ENCODE measurements at places on chromosomes 1 and 21.

- peaks cover 5% of the 10 kb centered on the region for H3K27me3 ChIP-seq
- DNase-seq: no peak
- H3K4me1 ChIP-seq: no peaks in the 10 kb centered on the region
- H3K4me3 ChIP-seq: no peak overlapping the region
Measured at GRCh38 chr1:56808410-56808809, 10.8 kb downstream of the FYB2 start.

GRCh38 chr1:224065455-224065854 lies 48.5 kb upstream of the FBXO28 start:
- no peaks in the 10 kb centered on the region for H3K27me3 ChIP-seq
- DNase-seq: no peak
- no peak overlapping the region for H3K4me3 ChIP-seq
- H3K36me3 ChIP-seq: no peaks in the 10 kb centered on the region
- no peak overlapping the region for H3K27ac ChIP-seq
- H3K4me1 ChIP-seq: no peaks in the 10 kb centered on the region

DNA sequence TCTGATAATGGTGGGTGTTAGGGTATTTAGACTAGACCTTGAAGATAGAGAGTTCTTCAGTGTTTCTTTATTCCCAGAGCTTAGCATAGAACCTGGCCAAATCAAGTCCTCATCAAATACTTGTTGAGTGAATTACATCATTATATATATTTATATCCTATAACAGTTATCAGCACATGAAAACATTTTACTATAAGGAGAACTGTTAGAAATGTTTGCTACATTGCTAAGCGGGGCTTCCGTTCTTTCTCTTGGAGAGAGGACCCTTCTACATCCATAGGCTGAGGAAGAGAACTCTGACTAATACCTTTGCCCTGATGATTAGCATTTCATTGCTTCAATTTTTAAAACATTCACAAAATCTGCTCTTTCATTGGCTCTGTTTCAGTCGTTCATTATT lies 66.5 kb upstream of the NBL1 start:
- no peaks in the 10 kb centered on the region for H3K4me1 ChIP-seq
- H3K27ac ChIP-seq: no peak overlapping the region
- no peaks in the 10 kb centered on the region for H3K27me3 ChIP-seq
- DNase-seq: no peak
- H3K36me3 ChIP-seq: no peaks in the 10 kb centered on the region

DNA sequence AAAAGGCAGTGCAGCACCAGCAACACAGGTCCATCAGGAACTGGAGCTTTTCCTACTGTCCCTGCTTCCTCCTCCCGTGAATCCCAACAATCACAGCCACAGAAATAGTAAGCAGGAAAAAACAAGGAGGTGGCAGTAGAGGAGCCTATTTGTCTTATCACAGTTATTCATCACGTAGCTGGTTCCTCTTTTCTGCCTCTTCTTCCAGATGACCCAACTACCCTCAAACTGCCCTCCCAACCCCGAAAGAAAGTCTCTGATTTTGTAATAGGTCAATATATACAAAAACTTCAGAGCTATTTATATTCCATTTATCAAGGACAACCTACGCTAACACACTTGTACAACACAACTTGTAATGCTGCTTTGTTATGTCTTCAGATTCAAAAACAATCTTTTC lies 21.4 kb downstream of the GNB1 start:
- peaks cover 6% of the 10 kb centered on the region for H3K36me3 ChIP-seq
- no peak for DNase-seq
- no peaks in the 10 kb centered on the region for H3K27me3 ChIP-seq
- H3K4me1 ChIP-seq: peaks cover 47% of the 10 kb centered on the region
- H3K27ac ChIP-seq: peak overlapping the region; percentile 1

DNA sequence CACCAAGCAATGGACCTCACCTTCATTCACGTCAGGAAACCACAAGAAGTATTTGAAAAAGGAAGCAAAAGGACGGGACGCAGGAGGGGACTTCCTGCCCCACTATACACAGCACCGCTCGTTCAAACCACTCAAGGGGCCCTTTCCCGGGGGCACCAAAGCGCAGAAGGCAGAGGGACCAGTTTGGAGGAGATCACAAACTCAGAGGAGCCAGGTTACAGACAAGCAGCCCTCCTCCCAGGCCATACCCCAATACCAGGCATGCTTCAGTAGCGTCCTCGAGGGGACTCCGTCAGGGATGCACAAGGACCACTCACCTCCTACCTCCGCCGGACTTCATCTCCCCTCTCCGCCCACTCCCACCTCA lies 685 bp downstream of the CRTC2 start:
- peaks cover 47% of the 10 kb centered on the region for H3K4me1 ChIP-seq
- no peak for DNase-seq
- H3K4me3 ChIP-seq: peak overlapping the region; percentile 94

- no peak overlapping the region for H3K27ac ChIP-seq
- H3K4me1 ChIP-seq: peaks cover 1% of the 10 kb centered on the region
- H3K27me3 ChIP-seq: no peaks in the 10 kb centered on the region
- no peak overlapping the region for H3K4me3 ChIP-seq
Measured at GRCh38 chr1:206521694-206522402, 14.5 kb downstream of the RASSF5 start.

DNA sequence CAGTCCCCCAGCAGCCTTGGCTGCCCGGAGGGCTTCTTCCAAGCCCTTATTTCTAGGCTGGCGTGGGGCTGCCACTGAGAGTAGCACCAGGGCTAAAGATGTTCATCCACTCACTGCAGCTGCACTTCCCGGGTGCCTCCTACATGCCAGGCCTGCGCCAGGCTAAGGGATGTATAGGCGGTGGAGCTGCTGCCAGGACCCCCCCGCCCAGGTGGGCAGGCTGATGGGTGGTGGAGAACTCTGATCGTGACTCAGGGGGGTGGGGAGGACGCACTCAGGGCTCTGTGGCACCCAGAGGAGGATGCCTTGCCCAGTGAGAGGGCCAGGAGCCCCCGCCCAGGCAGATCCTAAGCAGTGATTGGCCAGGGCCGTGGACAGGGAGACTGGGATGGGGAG lies 34.1 kb downstream of the CFAP74 start:
- no peak for DNase-seq
- H3K4me1 ChIP-seq: no peaks in the 10 kb centered on the region
- no peak overlapping the region for H3K4me3 ChIP-seq
- no peaks in the 10 kb centered on the region for H3K36me3 ChIP-seq
- H3K27ac ChIP-seq: no peak overlapping the region
- H3K27me3 ChIP-seq: no peaks in the 10 kb centered on the region

GRCh38 chr1:91856996-91857395 lies 29.0 kb downstream of the TGFBR3 start:
- no peak overlapping the region for H3K4me3 ChIP-seq
- no peaks in the 10 kb centered on the region for H3K27me3 ChIP-seq
- peaks cover 27% of the 10 kb centered on the region for H3K36me3 ChIP-seq
- H3K4me1 ChIP-seq: peaks cover 14% of the 10 kb centered on the region
- H3K27ac ChIP-seq: no peak overlapping the region

DNA sequence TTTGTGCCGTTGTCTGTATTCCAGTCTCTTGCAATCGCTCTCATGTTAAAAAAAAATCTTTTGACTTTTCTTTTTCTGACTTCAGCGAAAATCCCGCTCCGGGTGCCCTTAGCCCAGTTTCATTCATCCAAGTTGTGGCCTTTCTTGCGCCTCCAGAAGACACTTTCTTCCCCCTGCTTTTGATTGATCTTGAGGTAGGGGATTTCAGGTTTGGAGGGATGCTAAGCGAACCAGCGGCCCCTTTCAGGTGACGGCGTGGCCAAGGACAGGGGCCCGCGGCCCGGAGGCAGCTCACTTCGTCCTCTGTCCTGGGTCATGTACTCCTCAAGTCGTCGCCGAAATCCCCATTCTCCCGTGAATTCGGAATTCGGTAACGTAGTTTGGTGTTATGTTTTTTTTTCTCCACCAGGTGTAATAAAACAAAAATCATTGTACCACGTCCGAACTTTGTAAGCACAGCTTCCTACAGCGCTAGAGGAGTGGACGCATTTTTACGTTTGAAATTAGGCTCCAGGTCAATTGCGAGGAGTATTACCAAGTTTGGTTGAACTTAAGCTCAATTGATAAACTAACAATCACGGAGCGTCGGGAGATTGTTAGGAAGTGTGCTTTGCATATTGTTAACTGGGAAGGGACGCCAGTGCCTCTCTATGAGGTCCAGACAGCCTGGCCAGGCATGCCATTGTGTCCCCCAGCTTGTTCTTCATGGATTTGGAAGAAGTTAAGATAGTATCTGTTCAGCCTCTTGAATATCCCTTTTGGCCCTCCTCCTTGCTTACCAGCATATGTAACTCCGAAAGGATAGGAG lies 1.1 kb downstream of the MRPS6 start:
- DNase-seq: peak; percentile 49
- no peaks in the 10 kb centered on the region for H3K27me3 ChIP-seq
- peak overlapping the region; percentile 6 for H3K27ac ChIP-seq
- peaks cover 2% of the 10 kb centered on the region for H3K36me3 ChIP-seq
- H3K4me3 ChIP-seq: peak overlapping the region; percentile 51

DNA sequence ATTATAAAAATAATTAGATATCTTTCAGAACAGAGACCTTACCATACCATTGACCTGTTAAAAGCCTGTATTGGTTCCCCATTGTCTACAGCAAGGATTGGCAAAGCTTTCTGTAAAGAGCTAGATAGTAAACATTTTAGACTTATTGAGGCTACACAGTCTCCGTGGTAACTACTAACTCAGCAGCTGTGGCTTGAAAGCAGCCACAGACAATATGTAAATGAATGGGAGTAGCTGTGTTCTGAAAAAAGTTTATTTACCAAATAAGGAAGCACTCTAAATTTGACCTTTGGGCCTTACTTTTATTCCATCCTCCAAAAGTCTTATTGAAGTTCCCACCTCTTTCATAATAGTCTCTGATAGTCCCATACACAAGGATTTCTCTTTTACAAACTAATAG lies 39.7 kb downstream of the NUP210L start:
- H3K27ac ChIP-seq: peak overlapping the region; percentile 16
- no peaks in the 10 kb centered on the region for H3K27me3 ChIP-seq
- peaks cover 4% of the 10 kb centered on the region for H3K4me1 ChIP-seq
- DNase-seq: no peak

DNA sequence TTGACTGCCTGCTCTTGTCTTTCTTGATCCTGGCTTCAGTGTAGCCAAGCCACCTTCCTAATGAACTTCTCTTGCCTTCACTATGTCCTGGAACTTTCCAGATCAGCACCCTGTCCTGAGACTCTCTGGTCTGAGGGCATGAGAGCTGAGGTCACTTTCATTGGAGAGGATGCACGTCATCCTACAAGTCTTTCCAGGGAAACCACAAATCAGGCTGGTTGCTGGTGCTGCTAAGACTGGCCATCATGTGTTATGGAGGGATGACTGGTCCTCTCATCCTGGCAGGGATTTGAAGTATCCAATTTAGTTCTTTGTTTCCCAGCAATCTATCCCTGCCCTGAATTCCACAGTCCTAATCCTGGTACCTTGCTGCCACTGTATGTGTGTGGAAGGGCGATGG lies 228.6 kb downstream of the GPATCH2 start:
- no peak for DNase-seq
- H3K27me3 ChIP-seq: no peaks in the 10 kb centered on the region
- H3K4me1 ChIP-seq: no peaks in the 10 kb centered on the region

GRCh38 chr1:202283379-202283844 lies 58.3 kb downstream of the UBE2T start:
- H3K4me1 ChIP-seq: peaks cover 10% of the 10 kb centered on the region
- no peak overlapping the region for H3K27ac ChIP-seq
- H3K27me3 ChIP-seq: no peaks in the 10 kb centered on the region

- H3K27ac ChIP-seq: no peak overlapping the region
- no peak overlapping the region for H3K4me3 ChIP-seq
- H3K4me1 ChIP-seq: no peaks in the 10 kb centered on the region
- H3K27me3 ChIP-seq: no peaks in the 10 kb centered on the region
Measured at GRCh38 chr1:216665856-216666255, 57.4 kb downstream of the ESRRG start.

DNA sequence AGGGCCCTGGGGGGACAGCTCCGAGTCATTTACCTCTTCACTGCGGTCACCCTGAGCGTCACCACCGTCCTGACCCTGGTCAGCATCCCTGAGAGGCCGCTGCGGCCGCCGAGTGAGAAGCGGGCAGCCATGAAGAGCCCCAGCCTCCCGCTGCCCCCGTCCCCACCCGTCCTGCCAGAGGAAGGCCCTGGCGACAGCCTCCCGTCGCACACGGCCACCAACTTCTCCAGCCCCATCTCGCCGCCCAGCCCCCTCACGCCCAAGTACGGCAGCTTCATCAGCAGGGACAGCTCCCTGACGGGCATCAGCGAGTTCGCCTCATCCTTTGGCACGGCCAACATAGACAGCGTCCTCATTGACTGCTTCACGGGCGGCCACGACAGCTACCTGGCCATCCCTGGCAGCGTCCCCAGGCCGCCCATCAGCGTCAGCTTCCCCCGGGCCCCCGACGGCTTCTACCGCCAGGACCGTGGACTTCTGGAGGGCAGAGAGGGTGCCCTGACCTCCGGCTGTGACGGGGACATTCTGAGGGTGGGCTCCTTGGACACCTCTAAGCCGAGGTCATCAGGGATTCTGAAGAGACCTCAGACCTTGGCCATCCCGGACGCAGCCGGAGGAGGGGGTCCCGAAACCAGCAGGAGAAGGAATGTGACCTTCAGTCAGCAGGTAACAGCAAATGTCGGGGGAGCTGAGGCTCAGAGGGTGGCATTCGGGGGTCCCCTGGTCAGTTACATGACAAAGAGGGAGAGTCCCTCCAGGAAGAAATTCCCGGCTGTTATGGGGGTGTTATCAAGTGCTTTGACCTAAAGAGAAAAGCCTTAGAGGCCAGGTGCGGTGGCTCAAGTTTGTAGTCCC lies 12.6 kb downstream of the SLC45A1 start:
- no peaks in the 10 kb centered on the region for H3K36me3 ChIP-seq
- H3K4me1 ChIP-seq: no peaks in the 10 kb centered on the region
- no peak overlapping the region for H3K27ac ChIP-seq
- no peaks in the 10 kb centered on the region for H3K27me3 ChIP-seq
- no peak overlapping the region for H3K4me3 ChIP-seq

DNA sequence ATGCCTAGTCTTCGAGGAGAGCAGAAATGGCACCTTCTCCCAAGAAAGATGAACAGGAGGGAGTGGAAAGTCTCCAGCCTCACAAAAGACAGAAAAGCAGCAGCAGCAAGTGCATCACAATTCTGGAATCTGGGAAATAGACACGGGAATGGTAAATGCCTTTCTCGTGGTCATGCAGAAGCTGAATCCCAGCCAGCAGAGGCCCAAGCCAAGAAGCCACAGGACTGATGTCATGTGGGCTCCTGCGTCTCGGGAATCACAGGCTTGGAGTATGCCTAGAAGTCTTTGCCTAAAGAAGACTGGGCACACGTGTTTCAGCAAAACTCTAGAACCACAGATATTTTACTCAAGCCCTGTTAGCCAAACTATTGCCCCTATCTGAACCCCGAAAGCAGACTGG lies 260.3 kb upstream of the PLD5 start:
- H3K4me3 ChIP-seq: no peak overlapping the region
- peak overlapping the region; percentile 37 for H3K27ac ChIP-seq
- H3K4me1 ChIP-seq: no peaks in the 10 kb centered on the region
- DNase-seq: no peak
- no peaks in the 10 kb centered on the region for H3K36me3 ChIP-seq

DNA sequence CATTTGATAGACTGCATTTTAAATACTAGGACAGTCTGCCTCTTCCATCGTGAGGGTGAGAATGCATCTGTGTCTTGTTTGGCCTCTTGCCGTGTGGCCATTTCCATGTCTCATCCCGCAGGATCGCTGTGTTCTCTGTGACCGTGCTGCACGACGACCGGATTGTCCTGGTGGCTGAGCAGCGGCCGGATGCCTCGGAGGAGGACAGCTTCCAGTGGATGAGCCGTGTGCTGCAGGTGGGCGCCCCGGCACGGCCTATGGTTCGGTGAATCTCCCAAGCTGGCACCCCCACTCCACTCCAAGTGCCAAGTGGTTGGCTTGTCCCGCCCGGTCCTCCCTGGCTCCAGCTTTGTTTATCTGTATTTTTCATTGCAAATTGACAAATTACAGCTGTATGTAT lies 55.2 kb downstream of the S100B start:
- H3K4me3 ChIP-seq: no peak overlapping the region
- H3K27me3 ChIP-seq: no peaks in the 10 kb centered on the region
- no peak for DNase-seq
- H3K36me3 ChIP-seq: peaks cover 30% of the 10 kb centered on the region
- peaks cover 44% of the 10 kb centered on the region for H3K4me1 ChIP-seq
